Fibroblast of lung (primary cell): ENCODE measurements at places on chromosomes 5 and 9. TPM values are rescaled to one million over a fixed set of nuclear protein-coding genes. Genes with fewer than 3 reads are reported as not detected.

DNA sequence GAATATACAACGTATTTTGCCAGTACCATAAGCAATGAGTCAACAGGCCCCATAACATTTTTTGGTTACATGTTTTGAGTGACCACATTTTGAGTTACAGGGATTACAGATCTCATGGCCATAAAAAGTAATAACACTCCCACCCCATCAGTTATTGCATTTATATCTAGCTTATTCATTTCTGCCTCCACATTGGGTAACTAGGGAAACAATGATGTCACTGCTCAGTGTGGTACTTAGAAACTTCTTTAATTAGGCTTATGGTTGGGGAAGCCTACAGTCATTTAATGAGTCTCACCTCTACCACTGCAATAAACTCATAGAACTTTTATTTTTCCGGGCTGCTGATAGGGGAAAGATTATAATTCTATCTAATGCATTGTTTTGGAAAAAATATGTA lies 39.9 kb upstream of the SMIM15 start:
- no peaks in the 10 kb centered on the region for H3K4me1 ChIP-seq
- no peak overlapping the region for H3K4me3 ChIP-seq
- no peaks in the 10 kb centered on the region for H3K27me3 ChIP-seq
- peak; percentile 51 for DNase-seq

- peak; percentile 84 for DNase-seq
- no peaks in the 10 kb centered on the region for H3K27me3 ChIP-seq
- H3K4me3 ChIP-seq = no peak overlapping the region
- H3K36me3 ChIP-seq = no peaks in the 10 kb centered on the region
- H3K4me1 ChIP-seq = no peaks in the 10 kb centered on the region
Measured at GRCh38 chr9:96331236-96331947, 29.4 kb upstream of the HSD17B3 start.

DNA sequence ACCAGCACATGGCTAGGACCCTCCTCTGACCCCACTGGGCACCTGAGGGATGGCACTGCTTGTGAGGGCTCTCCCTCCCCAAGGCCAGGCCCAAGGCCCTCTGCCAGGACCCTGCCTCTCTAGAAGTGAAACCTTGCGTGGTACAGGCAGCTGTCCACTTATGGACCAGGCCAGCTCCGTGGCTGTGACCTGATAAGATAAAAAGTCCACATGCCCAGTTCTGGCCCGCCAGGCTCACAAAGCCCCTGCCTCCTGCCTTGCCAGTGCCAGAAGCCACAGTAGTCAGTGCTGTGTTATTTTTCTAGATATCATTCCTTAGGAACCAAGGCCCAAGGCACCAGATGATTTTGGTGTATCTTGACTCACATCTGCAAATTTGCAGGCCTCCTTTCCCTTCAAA lies 14.0 kb upstream of the SPATA31E1 start:
- no peaks in the 10 kb centered on the region for H3K36me3 ChIP-seq
- no peaks in the 10 kb centered on the region for H3K27me3 ChIP-seq
- H3K27ac ChIP-seq = no peak overlapping the region
- no peaks in the 10 kb centered on the region for H3K4me1 ChIP-seq
- H3K4me3 ChIP-seq = no peak overlapping the region

CSF1R gene
- not detected in 2 replicates for total RNA-seq

CYSRT1 gene
- 0.51 and 0.66 TPM in 2 replicates for total RNA-seq

CTSL gene
- total RNA-seq = 563 and 826 TPM in 2 replicates
